ENCODE measurements at places on chromosomes 6 and 20.

DNA sequence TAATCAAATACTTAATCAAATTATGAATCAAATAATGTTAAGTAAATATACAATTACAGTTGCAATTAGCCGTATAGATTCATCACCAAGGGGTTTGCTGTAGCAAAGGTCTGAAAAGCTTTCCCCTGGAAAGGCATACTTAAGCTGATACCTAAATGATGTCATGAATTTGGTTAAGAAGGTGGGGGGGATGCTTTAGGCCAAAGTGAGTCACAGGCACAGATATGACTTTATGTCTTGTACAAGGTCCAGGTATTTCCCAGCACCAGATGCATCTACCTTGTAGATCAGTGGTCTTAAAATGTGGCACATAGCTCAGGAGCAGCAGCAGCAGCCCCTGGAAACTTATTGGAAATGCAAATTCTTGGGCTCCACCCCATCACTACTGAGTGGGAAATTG, 557.3 kb upstream of the CDH4 start:
- no peak for DNase-seq

GRCh38 chr6:6331946-6332601, 11.6 kb upstream of the F13A1 start:
- DNase-seq = no peak

- no peak for DNase-seq
Observed at GRCh38 chr6:108710030-108710429, 138.2 kb upstream of the ARMC2 start.

DNA sequence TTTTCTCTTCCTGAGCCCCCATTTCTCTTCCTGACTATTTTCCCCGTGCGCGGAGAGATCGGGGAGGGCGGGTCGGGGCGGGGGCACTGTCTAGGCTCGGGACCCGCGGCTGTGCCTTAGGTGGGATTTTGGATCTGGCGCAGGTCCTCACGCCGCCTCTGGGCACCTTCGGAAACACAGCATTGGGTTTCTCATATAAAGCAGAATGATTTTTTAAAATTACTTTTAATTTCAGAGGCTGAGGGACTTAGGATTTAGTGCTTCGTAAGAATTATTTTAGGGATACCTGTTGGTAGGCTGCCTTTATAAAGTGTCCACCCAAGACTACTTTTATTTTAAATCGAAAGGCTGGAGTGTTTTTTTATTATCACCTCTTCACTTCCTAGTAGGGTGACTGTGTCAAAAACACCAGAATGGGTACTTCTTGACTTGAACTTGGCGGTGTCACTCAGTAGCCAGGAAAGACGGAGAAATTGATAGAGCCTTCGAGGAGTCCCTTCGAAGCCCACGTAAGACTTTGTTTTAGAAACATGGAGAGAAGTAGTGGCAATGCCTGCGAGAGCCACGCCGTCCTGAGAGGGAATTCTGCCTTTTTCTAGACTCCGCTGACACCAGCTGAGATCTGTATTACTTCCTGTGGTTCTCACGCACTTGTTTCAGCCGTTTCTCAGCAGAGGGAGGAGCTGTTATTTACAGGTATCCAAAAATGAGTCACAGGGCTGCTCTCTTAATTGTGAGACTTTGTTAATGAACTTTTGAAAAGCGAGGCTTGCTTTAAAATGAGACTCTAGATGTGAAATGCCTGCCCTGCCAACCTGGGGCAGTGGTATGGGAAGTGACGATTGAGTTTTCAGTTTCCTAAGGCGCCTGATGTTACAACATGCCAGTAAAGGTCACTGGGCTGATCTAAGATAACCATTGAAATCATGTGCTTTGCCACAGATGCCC, 667 bp downstream of the STX11 start:
- no peak for DNase-seq

DNA sequence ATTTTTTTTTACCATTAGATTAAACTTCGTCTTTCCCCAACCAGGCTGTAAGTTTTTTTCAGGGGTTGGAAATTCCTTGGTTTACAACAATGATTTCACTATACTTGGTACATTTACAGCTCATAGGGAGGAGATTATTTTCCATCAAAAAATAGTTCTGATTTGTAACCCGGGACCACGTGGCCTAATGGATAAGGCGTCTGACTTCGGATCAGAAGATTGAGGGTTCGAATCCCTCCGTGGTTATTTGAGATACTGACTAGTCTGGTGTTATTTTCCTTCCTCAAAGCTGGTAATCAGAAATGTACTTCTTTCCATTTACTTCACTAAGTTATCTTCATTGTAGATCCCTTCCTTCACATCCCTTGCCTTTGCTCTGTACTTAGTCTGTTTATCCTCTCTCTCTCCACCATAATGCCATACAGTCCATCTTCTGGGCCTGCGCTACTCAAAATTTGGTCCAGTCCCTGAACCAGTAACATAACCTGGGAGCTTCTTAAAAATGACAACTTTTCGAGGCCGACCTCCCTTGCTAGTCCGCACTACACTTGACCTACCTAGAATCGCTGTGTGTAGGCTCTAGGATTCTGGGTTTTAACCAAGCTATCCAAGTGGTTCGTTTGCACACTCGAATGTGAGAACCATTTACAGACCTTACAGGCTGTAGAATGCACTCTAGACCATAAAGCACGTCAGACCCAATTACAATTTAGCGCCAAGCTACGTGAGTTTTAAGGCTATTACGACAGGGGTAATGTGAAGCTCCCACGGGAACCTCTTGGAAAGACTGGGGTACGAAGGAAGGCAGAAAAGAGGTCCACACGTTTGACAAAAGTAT, 42.1 kb upstream of the BTN3A2 start:
- no peak for DNase-seq

GRCh38 chr6:53419026-53419425, 70.3 kb upstream of the ELOVL5 start:
- no peak for DNase-seq

DNA sequence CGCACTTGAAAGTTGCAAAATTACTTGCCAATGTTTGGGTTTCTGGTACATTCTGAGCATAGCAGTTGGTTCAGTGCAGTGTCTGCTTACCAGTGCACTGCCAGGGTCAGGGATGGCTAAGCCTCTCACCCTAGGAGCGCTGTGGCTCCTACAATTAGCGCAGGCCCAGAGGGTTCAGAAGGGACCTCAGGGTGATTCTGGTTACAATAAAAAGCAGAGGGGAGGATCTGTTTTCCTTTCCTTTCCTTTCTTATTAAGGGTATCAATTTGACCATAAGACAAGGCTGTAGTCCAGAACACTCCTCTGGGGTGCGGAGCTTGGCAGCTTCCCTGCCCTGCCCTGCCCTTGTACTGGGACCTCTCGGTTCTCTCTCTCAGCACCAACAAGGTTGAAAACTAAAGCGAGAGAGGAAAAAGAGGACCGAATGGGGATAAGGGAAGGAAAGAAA, 2.6 kb downstream of the MAFB start:
- DNase-seq = no peak

- DNase-seq = no peak
Observed at GRCh38 chr6:164013480-164014208, 599.1 kb downstream of the QKI start.

- DNase-seq = no peak
Observed at GRCh38 chr20:31894980-31895675, 24.7 kb downstream of the TTLL9 start.

DNA sequence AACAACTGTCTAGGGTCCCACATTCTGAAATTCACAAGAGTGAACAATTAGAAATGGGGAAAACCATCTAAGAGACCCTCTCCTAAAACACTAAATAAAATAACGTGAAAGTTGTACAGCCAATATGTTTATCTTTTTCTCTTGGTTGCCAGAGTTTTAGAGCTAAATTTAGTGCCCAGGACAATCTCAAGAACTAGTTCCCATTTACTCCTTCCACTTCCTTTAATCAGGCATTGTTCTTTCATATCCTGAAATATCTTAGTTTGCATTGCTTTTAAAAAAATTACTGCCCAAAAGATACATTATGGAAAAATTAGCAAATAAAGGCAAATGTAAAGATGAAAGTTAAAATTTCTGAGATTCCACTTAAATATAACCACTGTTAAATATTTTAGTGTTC, 33.1 kb upstream of the UBR2 start:
- DNase-seq = no peak

- DNase-seq = no peak
Observed at GRCh38 chr6:18042536-18043145, 55.2 kb upstream of the KIF13A start.

DNA sequence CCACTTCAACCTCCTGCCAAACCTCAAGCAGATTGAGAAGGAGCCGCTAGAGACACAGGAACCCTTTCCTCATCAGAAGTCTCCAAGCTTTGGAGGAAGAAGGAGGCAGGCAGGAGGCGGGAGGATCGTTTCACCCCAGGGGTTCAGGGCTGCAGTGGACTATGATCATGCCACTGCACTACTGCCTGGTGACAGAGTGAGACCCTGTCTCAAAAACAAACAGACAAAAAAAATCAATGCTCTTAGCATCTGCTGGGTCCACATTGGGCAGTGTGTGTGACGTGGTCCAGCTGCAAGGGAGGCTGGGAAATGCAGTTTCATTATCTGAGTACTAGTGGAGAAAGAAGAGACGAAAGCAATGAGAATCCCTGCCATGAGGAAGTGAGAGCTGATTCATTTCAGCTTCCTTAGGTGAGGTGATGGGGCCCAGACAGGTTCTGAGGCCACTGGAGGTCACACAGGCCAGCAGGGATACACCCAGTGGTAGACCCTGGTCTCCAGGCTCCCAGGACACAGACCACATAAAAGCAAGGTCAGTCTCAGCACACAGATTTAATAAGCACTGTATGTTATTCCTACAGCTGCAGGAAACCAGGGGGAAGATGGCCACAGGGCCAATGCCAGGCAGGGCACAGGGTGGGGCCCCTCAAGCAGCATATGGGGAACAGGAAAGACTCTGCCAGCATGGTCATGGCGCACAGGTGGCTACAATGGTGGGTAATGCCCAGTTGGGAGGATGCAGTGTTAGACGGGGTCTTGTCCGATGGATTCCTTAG, 4.3 kb downstream of the GFRA4 start:
- no peak for DNase-seq

DNA sequence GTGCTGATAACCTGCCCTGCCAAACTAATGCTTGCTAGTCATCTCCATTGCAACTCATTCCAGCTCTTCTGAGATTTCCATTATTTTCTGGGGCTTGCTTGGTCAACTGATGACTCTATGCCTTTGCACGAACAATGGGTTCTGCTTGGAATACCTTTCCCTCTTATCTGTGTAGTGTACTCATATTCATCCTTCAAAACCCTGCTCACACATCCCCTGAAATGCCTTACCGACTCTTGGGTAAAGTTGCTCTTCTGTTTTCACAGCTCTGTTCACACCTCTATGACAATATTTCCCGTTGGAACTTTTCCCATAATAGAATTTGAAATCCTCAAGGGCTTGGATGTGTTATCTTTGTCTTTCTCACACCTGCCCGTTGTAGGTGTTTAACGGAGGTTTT, 331.0 kb upstream of the SOX4 start:
- DNase-seq = no peak

DNA sequence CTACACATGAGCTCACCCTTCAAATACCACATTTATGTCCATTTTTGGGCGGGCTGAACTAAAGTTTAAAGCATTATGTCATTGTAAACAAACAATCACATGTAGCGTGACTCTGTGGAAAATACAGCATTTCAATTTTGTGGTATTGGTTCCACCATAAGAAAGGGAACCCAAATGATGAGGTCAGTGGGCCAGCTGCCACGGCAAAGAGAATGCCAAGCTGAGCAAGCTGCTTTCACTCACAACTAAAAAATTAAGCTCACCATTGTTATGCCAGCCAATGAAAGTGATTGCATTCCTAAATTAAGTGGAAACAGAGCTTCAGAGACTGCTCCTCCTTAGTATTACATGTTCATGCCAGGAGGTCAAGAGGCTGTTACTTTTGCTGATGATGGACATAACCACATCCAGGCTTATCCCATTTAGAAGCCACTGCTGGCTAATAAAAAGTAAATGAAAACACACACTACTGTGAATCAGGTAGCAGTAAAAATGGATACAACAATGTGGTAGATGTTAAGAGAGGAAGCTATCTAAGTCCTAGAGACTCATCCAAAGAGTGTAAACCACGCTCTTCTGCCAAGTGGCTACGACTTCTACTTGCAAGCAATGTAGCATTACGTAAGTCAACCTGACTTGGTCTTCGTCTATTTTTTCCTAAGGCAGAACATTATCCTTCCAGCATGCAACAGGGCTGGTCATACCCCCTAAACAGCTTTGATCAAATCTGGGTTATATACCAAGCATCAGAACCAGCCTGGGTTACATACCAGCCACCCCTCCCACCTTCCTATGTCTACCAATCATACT, 164.8 kb downstream of the BACH2 start:
- no peak for DNase-seq

DNA sequence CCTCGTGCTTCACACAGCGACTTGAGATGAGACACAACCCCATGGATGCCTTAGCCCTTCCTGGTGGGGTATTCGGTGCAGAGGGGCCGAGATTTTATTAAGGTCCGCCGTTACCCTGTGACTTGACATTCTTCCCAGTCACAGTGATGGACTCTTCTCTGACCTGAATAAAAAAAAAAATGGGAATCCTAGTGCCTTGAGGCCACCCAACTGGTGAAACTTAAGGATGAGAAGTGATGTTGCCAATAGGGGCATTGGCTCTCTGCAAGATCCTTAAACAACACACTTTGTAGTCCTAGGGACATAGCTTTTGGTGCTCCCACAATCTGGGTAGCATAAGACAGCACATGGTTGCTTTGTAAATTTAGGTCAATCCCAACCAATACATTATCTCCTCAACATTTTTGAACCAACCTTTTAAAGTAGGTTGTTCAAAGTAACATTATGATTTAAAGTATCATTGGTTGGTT, 814 bp upstream of the ADNP start:
- no peak for DNase-seq

DNA sequence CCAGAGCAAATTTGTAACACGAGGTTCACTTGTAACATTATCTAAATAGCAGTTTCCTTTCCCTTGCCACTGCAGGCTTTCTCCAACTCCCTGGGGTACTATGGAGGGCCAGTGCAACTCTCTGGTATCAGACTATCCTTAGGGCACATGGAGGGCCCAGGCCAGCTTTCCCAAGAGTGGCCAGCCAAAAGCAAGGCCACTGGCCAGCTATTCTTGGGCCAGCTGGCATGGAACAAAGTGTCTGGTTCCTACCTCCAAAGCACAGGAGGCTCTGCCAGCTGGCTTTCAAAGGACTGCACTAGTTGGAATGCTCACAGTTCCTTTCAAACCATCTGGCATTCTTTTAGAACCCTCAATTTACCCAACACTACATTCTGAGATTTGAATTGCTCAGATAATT, 8.7 kb downstream of the RNF24 start:
- no peak for DNase-seq

DNA sequence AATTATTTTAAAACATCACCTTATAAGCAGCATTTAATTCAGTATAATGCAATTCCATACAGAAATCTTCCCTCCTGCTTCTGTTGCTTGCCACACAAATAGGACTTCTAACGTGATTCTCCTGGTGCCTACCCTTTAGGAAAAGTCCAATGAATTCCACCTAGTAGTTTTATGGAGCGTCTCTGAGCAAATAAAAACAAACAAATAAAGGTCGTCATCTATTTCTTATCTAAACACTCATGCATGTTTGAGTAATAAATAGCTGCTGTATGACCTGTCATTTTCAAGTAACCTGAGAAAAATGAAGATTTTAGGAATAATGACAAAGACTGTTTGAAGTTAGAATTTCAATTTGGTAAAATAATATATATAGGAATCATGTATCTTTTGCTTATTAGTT, 102.7 kb downstream of the BMP5 start:
- DNase-seq = no peak
